ENCODE measurements at places on chromosomes 7 and 10. TPM values are rescaled to one million over a fixed set of nuclear protein-coding genes. Genes with fewer than 3 reads are reported as not detected.

- no peak for DNase-seq
Measured at GRCh38 chr7:55020466-55020871, 1.7 kb downstream of the EGFR start.

The CHN2 gene
- 0.75 TPM for total RNA-seq

GRCh38 chr10:119403921-119404320 lies 138.6 kb downstream of the RGS10 start:
- DNase-seq, result no peak

The CPEB3 gene
- 7.2 TPM for total RNA-seq

GRCh38 chr7:44307905-44308595 lies 17.3 kb downstream of the CAMK2B start:
- DNase-seq, result no peak

The CUZD1 gene
- total RNA-seq, result not detected

GRCh38 chr7:96747418-96747940 lies 37.8 kb upstream of the SEM1 start:
- no peak for DNase-seq

- DNase-seq, result no peak
Measured at GRCh38 chr7:148905093-148905666, 21.1 kb upstream of the EZH2 start.

The PTPRZ1 gene
- 56.2 TPM for total RNA-seq

DNA sequence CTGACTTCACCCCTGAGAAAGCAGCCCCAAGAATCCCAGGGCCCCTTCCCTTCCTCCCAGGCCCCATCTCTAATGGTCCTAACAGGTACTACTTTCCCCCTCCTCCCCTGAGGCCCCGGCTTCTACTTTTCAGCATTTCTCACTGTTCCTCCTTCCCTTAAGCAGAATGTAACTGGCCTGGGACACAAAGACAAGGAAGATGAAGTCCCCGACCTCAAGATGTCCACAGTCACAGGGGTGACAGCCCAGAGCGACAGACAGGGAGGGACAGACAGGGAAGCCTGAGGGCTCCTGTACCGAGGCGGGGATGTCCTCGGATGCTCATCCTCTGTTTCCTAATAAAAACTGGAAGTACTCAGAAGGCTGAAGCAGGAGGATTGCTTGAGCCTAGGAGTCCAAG lies 11.6 kb downstream of the AOC1 start:
- no peak for DNase-seq

- no peak for DNase-seq
Measured at GRCh38 chr7:144584726-144585125, 181.2 kb upstream of the NOBOX start.

The FRA10AC1 gene
- 5.5 TPM for total RNA-seq

Measured in esophagus squamous epithelium (tissue), 5 donors.